ENCODE measurements at places on chromosomes 4 and X.

- no peak for DNase-seq
Measured at GRCh38 chr4:155657169-155657568, 9.5 kb upstream of the GUCY1A1 start.

DNA sequence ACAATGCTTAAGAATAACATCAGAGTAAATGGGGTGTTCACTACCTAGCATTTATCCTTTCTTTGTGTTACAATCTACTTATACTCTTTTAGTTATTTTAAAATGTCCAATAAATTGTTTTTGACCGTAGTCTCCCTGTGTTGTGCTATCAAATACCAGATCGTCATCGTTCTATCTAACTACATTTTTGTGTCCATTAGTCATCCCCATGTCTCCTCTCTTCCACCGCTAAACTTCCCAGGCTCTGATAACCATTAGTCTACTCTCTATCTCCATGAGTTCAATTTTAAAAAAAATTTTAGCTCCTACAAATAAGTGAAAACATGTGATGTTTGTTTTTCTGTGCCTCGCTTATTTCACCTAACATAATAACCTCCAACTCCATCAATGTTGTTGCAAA lies 381.9 kb downstream of the PRDM5 start:
- no peak for DNase-seq

DNA sequence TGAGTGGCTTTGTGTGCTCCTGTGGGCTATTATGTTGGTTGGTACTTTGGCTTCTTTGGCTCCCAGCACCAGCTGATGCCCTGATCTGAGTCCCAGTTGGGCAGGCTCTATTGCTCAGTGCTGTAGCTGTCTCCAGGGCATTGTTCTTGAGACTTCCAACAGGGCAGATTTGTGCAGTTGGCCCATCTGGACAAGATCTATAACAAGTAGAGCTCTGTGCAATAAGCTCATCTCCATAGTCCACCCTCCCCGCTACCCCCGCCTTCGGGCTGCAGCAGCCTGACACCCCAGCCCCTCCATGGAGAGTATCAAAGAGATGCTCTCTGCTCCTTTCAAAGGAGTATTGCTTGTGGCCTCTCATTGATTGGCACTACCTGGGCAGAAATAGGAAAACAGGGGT lies 5.8 kb upstream of the TMEM31 start:
- DNase-seq, result peak; percentile 9

DNA sequence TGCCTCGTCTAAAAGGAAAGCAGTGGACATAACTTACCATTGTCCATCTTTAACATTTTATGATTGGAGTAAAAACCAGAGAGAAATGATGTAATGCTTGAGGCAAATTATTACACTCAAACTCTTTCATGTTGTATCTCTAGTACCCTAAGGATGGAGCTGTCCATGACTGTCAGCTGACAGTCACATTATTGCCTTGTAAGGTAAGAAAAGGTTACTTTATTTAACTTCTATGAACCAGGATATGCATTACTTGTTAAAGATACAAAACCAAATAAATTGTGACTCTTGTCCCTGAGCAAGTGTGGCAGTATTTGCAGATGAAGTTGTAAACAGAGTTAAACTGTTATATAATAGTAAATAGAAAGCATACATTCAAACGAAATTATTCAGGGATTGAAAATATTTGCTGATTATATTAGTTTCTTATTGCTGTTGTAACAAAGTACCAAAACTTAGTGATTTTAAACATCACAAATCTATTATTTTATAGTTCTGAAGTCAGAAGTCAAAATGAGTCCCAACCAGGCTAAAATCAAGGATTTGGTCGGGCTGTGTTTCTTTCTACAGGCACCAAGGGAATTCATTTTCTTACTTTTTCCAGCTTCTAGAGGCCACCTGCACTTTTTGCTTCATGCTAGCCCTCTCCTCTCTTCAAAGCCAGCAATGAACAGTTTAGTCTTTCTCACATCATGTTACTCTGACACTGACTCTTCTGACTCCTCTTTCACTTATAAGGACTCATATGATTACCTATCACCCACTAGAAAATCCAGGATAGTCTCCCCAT lies 113.8 kb downstream of the CEP44 start:
- no peak for DNase-seq

- DNase-seq, result no peak
Measured at GRCh38 chrX:132017431-132018185, 5.5 kb upstream of the STK26 start.
